Inflammatory macrophage (primary cell): ENCODE measurements at places on chromosomes 11 and 22.

- no peak for DNase-seq
These were observed 43.3 kb downstream of the SNX19 start for GRCh38 chr11:130872981-130873380.

GRCh38 chr11:12525466-12526055, 148.2 kb downstream of the PARVA start:
- DNase-seq = no peak

- DNase-seq = no peak
These were observed 333.5 kb downstream of the BUD13 start for GRCh38 chr11:116439361-116439677.

- no peak for DNase-seq
These were observed 64.6 kb downstream of the TRIM44 start for GRCh38 chr11:35727140-35727539.

DNA sequence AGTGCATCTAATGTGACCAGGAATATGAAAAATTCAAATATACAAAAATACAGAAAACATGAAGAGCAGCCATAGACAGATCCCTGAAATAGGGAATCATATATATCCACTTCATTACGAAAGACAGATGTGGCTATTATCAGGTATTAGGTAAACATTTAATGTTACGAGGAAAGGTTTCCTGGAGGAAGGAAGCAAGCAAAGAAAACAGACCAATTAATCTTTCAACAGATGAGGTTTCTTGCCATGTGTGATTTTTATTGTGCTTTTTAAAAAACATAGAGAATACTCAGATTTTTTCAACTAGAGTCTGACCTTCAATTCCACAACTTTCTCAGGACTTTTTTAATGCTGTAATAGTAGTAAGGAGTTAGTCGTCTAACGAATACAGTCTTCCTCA, 24.3 kb upstream of the GAB2 start:
- no peak for DNase-seq

GRCh38 chr11:65903715-65904114, 3.5 kb upstream of the FOSL1 start:
- no peak for DNase-seq
